ENCODE measurements at places on chromosomes 13 and 19.

- no peak for DNase-seq
These were observed 123.8 kb downstream of the ENOX1 start for GRCh38 chr13:43662976-43663375.

- peak; percentile 69 for DNase-seq
These were observed 28.5 kb upstream of the NPAS1 start for GRCh38 chr19:46990991-46991676.

DNA sequence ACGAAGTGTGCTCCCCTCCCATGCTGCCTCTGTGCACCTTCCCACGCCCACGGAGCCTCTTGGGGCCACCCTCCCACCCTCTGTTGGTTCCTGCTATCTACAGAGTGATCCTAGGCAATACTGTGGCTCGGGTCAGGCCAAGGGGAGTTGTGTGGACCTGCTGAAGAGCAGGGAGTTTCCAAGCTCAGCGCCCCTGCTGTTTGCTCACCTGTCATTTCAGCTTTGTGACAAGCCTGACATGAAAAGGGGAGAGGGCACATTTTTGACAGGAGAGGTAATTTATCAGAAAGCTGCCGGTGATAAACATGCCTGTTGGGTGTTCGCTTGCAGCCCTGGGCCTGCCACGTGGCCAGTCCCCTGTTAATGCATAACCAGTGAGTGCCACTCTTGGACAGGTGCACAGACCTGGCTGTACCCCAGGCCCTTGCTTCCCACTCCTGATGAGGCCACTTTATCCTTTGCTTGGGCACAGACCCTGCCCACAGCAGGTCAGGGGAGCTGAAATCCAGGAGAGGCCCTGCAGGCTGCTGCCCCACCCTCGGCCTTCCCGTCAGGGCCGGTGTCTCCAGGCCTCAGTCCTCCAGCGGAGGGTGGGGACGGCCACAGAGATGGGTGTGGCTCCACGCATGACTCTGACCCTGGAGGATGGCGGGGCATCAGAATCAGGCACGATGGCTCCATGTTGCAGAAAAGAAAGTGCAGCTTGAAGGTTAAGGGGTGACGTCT lies 201.5 kb upstream of the GPR12 start:
- no peak for DNase-seq

GRCh38 chr19:19053508-19054314 lies 10.1 kb upstream of the SLC25A42 start:
- DNase-seq, result no peak

- DNase-seq, result peak; percentile 83
These were observed 46.8 kb downstream of the PTPRS start for GRCh38 chr19:5293612-5294378.

DNA sequence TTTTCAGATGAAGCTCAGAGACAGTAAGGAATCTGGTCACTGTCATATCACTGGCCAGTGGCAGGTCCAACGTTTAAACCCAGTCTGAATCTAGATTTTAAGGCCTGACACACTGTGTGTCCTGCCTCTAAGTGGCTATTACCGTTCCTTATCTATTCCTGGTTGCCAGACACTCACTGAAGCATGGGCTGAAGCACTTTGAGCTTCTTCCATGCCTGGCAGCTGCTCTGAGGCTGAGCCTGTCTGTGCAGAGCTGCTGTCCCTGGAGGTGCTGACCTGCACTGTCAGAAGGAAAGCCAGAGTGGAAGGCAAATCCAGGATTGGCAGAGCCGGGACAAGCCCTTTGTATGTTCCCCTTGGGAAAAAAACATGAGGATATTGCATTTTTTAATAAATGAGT lies 109.2 kb upstream of the SLC7A1 start:
- DNase-seq, result no peak

DNA sequence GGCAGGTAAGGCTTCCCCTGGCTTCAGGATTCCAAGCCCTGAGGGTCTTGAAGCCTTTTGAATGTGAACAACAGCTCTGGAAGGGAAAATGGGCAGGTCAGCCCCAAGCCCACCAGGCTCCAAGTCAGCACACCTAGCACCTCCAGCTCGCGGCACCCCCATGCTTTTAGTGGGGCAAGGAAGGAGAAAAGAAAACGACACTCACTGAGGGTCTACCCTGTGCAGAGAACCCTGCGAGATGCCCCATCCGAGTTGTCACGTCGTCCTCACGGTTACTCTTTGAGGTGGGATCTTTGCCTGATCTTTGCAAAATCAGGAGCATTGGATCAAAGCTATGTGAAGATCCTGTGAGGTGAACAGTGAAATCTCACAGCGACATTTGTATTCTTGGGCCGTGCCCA lies 5.7 kb upstream of the F10 start:
- no peak for DNase-seq

DNA sequence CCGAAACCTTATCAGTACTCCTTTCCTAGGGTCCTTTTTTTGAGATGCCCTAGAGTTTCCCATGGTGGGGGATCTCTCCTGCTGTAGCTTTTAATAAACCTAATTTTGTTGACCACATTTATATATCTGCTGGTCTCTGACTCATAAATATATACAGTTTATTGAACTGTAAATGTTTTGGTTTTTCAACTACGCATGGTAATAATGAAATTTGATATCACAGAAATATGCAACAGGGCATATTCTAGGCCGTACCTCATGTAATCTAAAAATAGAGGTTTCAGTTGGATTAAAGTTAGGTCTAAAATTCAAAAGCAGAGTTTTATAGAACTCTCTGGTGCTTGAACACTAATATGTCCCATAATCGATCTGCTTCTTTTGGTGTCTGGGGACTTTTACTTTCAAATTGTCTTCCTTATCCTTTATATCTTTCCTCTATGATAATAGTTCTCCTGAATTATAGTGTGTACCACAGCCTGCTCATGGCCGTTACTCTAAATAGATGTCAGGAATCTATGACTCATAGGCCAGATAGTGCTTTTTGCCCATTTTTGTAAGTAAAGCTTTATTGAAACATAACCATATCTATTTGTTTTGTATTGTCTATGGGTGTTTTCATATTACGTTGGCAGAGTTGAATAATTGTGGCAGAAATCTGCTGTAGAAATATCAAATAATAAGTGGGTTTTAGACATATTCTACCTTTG lies 324.8 kb upstream of the PCDH9 start:
- DNase-seq, result no peak

GRCh38 chr13:60328073-60328472 lies 68.9 kb upstream of the TDRD3 start:
- no peak for DNase-seq

DNA sequence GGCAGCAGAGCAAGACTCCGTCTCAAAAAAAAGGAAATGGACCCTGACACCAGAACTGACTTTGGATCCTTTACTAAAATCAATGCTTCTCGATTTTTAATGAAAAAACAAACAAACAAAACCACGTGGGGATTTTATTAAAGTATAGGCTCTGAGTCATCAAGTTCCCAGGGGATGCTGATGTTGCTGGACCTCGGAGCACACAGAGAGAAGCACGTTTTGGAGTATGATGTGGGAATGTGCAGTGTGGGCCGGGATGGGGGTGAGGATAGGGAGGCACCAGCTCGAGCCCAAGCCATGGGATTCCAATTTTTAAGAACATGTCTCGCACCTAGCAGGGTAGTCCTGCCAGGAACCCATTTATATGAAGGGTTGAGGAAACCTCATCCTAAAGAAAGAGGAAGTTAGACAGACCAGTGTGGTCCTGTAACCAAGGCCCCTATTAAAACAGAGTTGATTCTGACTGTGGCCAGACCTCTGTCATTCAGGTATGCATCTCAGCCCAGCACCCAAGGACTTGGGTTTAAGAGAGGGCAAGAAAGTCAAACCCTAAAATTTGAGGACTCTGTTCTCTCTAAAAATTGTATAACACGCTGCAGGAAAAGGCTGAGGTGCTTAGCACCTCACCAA lies 6.4 kb downstream of the FLT1 start:
- DNase-seq, result no peak

- peak; percentile 54 for DNase-seq
These were observed 528 bp upstream of the CHST8 start for GRCh38 chr19:33621065-33621785.

- no peak for DNase-seq
These were observed 52.5 kb downstream of the CRYL1 start for GRCh38 chr13:20473139-20473538.

- DNase-seq, result no peak
These were observed 9.3 kb downstream of the MPND start for GRCh38 chr19:4352701-4353121.

DNA sequence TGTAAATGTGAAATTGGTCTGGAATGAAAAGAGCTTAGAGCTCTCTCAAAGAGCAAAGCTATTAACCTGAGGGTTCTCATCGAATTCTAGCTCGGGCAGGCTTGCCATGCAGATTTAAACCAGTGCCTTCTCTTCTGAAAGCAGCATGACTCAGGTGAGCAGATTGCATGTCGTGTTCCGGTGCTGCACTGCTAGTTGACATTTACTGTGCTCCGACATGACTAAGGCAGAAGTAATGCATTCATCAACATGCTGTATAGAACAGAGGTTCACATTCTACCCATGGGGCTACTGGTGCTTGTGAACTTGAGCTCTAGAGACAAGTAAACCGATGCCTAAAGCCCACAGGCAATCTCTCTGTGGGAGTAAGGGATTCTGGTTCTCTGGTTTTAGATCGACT lies 947.7 kb downstream of the EFNB2 start:
- no peak for DNase-seq

DNA sequence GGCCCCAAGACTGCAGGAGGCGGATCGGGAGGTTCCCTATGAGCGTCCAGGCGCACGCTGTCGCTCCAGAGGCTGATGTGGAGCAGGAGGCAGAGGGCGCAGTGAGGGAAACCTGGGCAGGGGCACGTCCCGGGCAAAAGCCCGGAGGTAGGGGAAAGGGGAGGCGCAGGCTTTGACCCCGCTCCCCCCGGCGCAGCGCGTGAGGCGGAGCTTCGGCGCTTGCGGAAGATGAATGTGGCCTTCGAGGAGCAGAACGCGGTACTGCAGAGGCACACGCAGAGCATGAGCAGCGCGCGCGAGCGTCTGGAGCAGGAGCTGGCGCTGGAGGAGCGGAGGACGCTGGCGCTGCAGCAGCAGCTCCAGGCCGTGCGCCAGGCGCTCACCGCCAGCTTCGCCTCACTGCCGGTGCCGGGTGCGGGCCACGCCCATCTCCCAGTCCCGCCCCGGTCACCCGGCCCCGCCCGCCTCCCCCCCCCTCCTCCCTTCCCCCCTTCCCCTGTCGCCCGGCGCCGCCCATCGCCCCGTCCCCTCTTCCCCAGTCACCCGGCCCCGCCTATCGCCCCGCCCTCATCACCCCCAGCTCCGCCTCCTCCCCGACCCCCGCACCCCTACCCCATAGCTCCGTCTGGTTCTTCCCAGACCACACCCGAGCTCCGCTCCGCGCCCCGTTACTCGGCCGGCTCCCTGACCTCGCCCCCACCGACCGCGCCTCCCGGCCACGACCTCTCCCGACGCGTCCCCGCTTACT lies 4.1 kb downstream of the HMG20B start:
- DNase-seq, result peak; percentile 50

GRCh38 chr19:33683881-33684537 lies 62.3 kb downstream of the CHST8 start:
- DNase-seq, result peak; percentile 56

GRCh38 chr13:113623491-113624234 lies 34.3 kb downstream of the ATP4B start:
- DNase-seq, result no peak
